Activated CD4-positive, alpha-beta T cell treated with anti-CD3 and anti-CD28 coated beads, Interleukin-2, amount 50 U/mL, for 48 hours (primary cell): ENCODE measurements at places on chromosomes 3 and 15.

GRCh38 chr3:99951701-99952100 lies 134.0 kb downstream of the CMSS1 start:
- no peak for DNase-seq

GRCh38 chr3:24952388-24952787 lies 457.7 kb upstream of the THRB start:
- no peak for DNase-seq

DNA sequence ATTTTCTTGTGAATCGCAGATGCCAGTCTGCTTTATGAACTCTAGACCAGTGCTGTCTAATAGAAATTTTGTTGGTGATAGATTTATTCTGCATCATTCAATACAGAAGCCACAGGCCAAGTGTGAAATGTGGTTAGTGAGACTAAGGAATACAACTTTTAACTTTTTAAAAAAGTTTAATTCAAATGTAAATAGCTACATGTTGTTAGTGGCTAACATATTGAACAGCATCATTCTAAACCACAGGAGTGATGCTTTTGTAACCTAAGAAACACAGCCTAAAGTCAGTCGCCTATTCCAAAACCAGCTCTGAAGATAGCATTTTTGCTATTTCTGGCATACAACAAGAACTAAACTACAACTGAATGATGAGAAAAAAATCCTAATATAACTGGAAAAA lies 164.8 kb upstream of the CBLB start:
- DNase-seq: no peak

DNA sequence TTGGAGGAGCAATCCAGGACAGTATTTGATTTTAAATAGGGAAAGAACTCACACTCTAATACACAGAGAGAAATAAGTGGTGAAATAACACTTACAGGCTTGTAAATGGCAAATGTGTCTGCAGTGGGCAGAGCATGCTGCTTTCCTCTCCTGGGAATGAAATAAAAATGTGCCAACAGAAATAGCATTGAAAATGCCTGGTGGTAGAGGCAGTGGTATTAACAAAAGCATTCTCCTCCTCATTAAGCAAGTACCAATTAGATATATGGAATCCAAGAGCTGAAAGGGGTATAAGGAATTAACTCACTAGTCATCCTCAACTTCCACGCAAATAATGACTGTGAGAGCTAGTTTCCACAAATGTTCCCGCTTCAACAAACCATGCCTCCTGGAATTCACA lies 364.1 kb upstream of the KCNMB2 start:
- no peak for DNase-seq

DNA sequence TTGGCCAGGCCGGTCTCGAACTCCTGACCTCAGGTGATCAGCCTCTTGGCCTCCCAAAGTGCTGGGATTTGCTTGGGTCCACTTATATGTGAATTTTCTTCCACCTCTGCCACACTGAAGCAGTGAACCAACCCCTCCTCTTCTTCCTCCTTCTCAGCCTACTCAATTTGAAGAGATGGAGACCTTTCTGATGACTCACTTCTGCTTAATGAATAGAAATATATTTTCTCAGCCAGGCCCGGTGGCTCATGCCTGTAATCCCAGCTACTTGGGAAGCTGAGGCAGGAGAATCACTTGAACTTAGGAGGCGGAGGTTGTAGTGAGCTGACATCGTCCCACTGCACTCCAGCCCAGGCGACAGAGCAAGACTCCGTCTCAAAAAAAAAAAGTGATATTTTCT lies 46.8 kb upstream of the GATM start:
- DNase-seq: no peak

DNA sequence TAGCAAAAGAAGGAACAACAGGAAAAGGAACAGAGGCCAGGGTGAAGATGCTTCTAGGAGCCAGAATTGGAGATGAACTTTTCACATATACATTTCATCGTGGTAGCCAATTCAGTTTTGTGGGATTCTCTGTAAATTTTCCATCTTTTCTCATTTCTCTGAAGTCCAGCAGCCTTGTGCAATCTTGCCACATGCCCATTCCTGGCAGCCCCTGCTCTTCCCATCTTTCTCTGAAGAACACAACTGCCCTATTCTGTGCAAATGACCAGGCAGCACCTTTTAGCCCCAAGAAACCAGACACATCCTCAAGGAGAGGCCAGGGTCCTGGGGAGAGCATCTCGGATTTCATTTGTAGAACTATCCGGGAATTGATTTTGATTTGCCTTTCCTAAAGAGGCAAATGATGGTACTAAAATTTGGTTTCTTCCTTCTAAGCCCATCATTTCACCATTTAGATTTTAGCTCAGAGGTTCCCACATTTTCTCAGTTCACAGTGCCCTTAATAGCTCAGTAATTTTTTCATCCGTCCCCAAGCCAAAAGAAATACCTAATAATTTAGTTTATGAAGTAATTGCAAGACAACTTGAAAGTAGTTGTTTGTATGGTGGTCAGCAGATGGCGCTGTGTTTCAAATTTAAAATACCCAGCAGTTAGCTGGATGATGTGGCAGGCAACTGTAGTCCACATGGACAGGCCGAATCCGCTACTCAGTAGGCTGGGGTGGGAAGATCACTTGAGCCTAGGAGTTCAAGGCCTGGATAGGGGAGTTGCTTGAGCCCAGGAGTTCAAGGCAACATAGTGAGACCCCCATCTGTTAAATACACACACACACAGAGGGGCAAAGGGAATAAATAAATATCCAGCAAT lies 61.3 kb upstream of the ACKR4 start:
- peak; percentile 66 for DNase-seq

GRCh38 chr3:58772462-58772861 lies 105.9 kb upstream of the FAM3D start:
- no peak for DNase-seq

GRCh38 chr3:106160396-106160795 lies 291.6 kb upstream of the CBLB start:
- no peak for DNase-seq
